ENCODE measurements at places on chromosomes 16 and 17.
A peak's percentile ranks its signal among the peaks of the same experiment; 100 is the strongest.

DNA sequence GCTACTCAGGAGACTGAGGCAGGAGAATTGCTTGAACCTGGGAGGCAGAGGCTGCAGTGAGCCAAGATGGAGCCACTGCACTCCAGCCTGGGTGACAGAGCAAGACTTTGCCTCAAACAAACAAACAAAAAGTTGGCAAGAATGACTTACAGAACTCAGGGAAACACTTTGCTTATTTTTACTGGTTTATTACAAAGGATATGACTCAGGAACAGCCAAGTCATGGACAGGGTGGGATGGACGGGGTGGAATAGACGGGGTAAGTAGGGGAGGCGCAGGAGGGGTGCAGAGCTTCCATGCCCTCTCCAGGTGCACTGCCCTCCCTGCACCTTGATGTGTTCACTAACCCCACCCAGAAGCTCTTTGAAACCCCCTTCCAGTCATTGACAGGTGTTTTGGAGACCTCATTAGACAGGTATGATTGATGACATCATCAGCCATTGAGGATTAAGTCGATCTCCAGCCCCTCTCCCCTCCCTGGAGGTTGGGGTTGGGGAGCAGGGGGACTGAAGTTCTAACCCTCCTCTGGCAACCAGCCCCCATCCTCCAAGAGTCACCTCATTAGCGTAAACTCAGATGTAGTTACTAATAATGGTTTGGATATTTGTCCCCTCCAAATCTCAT, 41.3 kb upstream of the ZCCHC14 start:
- DNase-seq: no peak

GRCh38 chr17:50297407-50297865, 23.2 kb downstream of the TMEM92 start:
- DNase-seq: peak; percentile 93

GRCh38 chr17:61816538-61816937, 46.8 kb downstream of the BRIP1 start:
- DNase-seq: no peak

GRCh38 chr17:385178-385835, 32.7 kb upstream of the RPH3AL start:
- DNase-seq: peak; percentile 83

- no peak for DNase-seq
These were observed 6.6 kb downstream of the LUC7L3 start for GRCh38 chr17:50725769-50726655.

GRCh38 chr16:11093572-11094074, 149.3 kb downstream of the CLEC16A start:
- DNase-seq: no peak

GRCh38 chr16:19135896-19136438, 22.2 kb downstream of the ITPRIPL2 start:
- DNase-seq: no peak

- DNase-seq: no peak
These were observed 9.7 kb downstream of the CA4 start for GRCh38 chr17:60159479-60159866.

DNA sequence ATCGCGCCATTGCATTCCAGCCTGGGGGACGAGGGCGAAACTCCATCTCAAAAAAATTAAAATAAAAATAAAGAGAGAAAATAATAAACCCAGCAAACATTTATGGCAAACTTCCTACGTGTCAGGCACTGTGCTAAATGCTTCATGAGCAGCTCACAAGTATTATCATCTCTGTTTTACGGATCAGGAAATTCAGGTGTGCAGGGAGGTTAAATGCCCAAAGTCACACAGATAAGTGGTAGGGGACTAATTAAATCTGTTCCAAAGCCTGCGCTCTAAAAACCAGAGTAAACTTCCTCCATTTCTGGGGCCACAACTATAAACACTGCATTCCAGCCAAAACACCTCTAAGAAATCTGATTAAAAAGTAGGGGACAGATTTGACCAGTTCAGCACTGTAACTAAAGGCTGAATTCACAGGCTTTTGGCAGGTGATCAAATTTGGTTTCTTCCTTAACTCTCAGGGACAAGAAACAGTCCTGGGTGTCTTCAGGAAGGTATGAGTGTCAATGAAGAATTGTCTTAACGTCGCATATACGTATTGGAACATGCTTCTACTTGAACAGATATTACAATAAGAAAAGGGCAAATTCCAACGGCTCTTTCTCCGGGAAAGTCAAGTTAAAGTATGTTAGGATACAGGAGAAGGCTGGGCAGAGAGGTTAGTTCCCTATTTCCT, 996 bp downstream of the STRADA start:
- no peak for DNase-seq

GRCh38 chr17:49055181-49055927, 58.2 kb downstream of the IGF2BP1 start:
- DNase-seq: no peak

GRCh38 chr17:10792151-10792550, 11.7 kb downstream of the TMEM238L start:
- DNase-seq: no peak

DNA sequence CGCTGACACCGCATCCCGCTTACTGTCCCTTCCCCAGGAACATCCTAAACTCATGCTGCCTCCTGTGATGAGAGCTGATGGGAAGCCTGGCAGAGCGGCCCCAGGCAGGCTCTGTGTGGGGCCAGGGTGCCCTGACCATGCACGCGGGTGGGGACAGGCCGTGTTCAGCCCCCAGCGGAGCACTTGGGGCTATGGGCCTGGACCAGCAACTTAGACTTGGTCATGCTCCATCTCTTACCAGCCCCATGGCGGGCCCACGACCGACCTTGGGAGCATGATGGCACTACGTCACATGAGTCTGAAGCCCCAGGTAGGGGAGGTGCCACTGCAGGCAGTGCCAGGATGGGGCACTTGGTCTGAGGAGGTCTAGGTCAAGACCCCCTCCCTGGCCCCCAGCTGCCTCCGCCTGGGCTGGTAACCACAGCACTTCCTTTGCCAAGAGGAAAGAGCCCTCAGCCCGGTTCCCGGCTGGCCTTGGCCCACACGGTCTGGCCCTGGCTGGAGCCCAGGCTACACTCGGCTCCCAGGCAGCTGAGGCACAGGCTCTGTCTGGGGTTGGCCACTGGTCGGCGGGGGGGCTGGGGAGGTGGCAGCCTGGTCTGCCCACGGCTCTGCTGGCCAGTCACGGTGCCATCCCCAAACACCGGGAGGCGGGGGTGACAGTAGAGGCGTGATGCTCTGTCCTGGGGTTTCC, 25.7 kb downstream of the BAHCC1 start:
- DNase-seq: no peak

GRCh38 chr16:30147843-30148510, 25.0 kb upstream of the MAPK3 start:
- no peak for DNase-seq

DNA sequence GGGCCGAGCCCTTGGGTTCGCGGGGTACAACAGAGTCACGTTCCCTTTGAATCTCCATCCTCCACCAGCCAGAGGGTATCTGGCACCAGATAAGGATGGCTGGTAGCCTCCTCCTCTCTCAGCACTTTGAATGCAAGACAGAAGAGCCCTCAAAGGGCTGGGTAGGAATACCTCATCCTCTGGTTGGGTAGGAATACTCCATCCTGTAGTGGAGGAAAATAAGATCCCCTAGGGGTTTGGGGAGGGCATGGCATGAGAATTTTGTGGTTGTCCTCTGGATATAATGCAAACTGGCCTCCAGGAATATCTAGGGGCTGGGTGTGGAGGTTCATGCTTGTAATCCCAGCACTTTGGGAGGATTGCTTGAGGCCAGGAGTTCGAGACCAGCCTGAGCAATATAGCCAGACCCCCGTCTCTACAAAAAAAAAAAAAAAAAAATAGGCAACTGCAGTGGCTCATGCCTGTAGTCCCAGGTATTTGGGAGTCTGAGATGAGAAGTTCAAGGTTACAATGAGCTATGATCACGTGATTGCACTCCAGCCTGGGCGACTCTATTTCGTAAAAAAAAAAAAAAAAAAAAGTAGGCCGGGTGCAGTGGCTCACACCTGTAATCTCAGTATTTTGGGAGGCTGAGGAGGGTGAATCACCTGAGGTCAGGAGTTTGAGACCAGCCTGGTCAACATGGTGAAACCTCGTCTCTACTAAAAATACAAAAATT, 2.7 kb downstream of the IGFBP4 start:
- no peak for DNase-seq

GRCh38 chr17:4247361-4247970, 16.3 kb downstream of the ANKFY1 start:
- DNase-seq: no peak

- no peak for DNase-seq
These were observed 182.8 kb upstream of the TOX3 start for GRCh38 chr16:52729731-52730130.

DNA sequence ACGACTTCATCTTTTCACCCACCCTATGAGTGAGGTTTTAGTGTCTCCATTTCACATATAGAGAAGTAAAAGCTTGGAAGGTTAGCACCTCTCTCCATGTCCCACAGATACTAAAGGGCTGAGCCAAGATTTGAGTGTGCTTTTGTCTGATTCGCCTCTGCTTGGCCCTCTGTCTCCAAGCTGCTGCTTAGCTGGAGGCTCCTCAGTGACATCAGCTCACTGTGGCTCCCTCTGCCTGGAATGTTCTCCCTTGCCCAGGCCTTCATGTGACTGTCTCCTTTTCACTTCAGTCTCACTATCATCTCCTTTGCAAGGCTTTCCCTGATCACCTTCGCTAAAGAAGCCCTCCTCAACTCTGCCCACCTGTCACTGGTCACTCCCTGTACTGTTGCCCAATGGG, 84.5 kb upstream of the HSBP1 start:
- no peak for DNase-seq

DNA sequence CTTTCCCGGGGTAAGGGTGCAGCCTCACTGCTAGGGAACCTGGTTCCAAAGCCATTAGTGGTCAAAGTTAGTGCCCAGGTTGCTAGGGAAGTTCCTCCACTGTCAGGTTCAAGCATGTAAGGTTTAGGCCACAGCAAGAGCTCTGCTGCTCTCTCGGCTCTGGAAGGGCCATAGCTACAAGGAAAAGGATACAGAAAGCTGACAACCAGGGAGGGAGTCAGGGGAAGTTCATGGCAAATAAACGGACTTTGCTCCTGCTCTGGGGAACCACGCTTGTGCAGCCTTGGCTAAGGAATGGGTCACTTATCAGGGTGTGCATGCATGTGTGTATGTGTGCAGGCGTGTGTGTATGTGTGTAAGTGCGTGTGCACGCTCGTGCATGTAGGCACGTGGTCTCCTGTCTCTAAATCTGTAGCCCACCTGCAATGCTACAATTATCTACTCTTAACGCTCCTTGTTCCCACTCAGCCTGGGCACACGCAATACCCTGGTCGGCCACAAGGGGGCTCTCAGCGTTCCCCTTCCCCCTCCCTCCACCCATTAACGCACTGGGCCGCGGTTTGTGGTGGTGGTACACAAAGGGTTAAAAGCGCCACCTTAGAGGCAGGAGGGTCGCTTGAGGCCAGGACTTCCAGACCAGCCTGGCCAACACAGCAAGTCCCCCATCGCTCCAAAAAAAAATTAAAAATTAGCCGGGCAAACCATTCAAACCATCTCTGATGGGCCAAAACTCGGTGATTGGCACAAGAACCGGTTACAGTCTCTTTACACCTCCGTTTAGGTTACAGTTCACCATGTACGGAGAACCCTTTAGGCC, 48.4 kb upstream of the KDM8 start:
- peak; percentile 80 for DNase-seq

- DNase-seq: no peak
These were observed 849 bp upstream of the SULT1A1 start for GRCh38 chr16:28610595-28611191.

DNA sequence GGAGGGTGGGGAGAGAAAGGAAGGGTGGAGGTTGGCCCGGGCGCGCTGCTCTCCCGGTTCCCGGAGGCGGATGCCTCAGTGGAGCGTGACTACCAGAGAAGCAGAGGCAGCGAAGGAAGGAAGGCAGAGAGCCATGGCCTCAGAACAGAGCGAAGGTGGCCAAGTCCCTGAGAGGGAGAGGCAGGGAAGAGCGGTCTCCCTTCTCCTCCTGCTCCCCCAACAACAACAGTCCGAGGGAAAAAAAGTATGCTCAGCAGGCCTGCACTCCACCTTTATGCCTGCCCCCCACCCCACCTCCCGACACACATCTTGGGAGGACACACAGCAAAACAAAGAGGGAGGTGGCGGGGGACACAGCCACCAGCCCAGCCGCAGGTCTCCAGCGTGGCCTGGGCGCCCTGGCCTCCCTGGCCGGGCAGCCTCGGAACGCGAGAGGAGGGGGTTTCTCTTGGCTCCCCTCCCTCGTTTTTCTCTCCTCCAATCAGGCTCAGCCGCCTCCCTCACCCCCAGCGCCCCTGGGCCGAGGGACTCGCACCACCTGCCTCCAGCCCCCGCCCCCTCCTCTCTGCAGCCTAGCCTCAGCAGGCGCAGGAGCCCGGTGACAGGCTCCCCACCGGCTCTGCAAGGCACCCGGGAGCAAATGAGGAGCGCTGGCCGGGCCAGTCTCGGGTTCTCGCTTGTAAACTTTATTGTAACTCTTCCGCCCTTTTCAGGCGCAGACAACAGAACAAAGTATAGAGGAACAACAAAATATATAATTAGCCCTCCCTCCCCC, 1.1 kb upstream of the HOXB7 start:
- DNase-seq: no peak

DNA sequence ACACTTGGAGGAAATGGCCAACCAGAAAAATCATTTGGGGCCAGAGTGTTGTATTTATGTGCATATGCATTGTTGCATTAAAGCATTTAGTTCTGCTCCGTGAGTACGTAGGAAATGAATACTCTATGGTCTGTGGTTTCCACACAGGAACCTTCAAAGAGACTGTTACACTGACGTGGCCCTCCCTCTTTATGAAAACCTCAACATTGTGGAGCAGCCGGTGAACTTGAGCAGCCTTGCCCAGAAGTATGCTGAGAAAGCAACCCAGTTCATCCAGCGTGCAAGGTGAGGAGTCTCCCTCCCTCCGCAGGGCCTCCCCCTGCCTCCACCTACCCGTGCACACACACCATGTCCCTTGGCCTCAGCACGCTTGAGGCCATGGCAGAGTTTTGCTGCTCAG, 65.2 kb downstream of the ARSG start:
- DNase-seq: no peak

- peak; percentile 79 for DNase-seq
These were observed 13.2 kb downstream of the CHCT1 start for GRCh38 chr17:60435244-60436167.

Data from ecto neural progenitor cell (in vitro differentiated cells).